ENCODE measurements at places on chromosomes 4 and X. TPM values are rescaled to one million over a fixed set of nuclear protein-coding genes. Genes with fewer than 3 reads are reported as not detected.
A peak's percentile ranks its signal among the peaks of the same experiment; 100 is the strongest.

DNA sequence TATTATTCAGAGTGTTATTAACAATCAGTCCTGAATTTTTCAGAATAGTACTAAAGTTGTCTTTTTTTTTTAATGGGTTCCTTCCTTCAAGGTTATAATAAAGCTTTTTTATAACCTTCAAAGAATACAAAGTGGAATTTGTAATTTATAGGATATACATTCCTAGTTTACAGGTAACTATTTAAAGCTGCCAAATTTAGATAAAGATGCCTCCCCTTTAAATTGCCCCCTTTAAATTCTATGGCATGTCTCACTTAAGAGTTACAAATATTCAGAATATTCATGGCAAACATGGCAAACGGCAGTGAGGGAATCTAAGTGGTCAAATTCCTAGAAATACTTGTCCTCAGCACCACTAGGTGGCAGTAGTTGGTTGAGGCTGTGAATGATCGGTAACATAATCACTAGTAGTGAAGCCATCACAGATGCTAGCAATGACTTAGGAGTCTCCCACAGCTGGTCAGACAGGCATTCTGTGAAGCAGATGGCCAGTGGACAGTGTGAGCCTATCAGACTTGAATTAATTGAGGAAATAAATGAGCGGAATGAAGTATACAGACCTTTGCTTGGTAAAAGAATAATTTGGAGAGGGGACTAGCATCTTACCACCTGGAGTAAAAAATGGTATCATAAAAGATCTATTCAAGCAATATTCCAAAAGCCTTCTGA lies 86.4 kb downstream of the CBR4 start:
- DNase-seq, result peak; percentile 63
- H3K4me3 ChIP-seq, result no peak overlapping the region
- H3K36me3 ChIP-seq, result peaks cover 4% of the 10 kb centered on the region
- H3K27me3 ChIP-seq, result no peaks in the 10 kb centered on the region

DNA sequence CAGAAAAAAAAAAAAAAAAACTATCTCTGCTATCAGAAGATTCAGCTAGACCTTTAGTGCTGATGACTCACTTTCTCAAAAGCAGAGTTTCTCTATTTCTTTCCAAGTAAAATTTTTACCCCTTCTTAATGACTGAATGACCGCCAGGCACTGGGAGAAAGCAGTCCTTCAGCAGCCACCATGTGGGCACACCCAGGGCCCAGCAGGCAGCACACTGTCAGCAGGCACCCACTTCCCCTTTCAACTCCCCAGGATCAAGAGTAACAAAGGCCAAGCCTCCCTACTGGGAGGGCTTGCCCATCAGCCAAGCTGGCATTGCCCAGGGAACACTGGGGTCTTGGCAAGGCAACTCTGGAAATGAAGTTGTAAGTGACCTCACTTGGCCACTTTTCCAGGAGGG lies 201.9 kb upstream of the MAMLD1 start:
- H3K4me3 ChIP-seq, result no peak overlapping the region
- H3K27me3 ChIP-seq, result peaks cover 2% of the 10 kb centered on the region
- H3K4me1 ChIP-seq, result no peaks in the 10 kb centered on the region
- no peaks in the 10 kb centered on the region for H3K36me3 ChIP-seq
- DNase-seq, result no peak

DNA sequence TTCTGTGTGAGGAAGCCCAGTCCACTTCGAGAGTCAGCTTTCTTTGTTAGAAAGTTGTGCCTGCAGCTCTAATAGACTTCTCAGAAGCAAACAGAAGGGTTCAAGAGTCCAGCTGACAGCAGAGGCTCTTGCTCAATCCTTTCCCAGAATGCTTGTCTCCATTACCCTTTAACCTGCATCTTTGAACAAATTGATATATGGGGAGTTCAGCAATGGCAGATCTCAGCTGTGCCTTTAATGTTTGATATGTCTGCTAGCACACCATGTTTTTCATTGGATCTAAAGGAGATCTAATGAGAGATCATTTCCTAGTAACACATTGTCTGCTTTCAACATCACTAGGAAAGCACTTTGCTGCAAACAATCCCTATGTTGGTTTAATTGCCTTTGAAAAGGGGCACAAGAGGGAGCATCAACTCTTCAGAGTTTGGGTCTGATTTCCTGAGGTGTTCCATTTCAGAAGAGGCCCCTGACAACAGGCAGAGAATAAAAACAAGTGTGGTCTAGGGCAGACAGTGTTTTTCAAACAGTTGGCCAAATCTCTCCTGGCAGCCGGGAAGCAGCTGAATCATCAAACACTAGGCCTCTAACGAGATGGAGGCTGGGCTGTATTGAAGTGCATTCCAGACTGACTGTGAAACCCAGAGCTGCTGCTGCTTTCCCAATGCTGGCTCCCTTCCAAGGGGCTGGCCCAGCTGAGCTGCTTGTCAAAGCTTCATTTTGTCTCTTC lies 55.5 kb downstream of the LUZP4 start:
- no peaks in the 10 kb centered on the region for H3K36me3 ChIP-seq
- H3K27ac ChIP-seq, result peak overlapping the region; percentile 79
- no peaks in the 10 kb centered on the region for H3K27me3 ChIP-seq
- peak; percentile 50 for DNase-seq
- H3K4me1 ChIP-seq, result peaks cover 3% of the 10 kb centered on the region

DMD gene
- total RNA-seq, result 61.9 TPM

TMEM144 gene
- 2.6 TPM for total RNA-seq

COX7B2 gene
- total RNA-seq, result not detected
